ENCODE measurements at places on chromosomes 7 and 10.
A peak's percentile ranks its signal among the peaks of the same experiment; 100 is the strongest.

- DNase-seq, result no peak
Observed at GRCh38 chr7:77326131-77326530, 90.0 kb downstream of the GSAP start.

DNA sequence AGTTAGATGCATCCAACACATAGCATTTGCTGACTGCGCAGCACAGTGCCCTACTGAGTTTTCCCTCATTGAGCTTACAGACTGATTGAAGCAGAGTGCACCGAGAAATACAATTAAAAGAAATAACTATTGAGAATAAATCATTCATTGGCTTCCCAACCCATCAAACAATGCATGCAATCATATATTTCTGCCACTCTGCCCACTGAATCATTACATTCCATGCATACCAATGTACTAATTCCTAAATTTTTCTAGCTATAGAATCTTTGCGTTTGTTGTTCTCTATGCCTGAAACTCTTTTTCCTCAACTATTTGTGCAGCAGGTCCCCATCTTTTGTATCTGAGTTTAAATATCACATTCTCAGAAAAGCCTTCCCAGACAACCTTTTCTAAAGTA lies 783.8 kb downstream of the SORCS1 start:
- no peak for DNase-seq

DNA sequence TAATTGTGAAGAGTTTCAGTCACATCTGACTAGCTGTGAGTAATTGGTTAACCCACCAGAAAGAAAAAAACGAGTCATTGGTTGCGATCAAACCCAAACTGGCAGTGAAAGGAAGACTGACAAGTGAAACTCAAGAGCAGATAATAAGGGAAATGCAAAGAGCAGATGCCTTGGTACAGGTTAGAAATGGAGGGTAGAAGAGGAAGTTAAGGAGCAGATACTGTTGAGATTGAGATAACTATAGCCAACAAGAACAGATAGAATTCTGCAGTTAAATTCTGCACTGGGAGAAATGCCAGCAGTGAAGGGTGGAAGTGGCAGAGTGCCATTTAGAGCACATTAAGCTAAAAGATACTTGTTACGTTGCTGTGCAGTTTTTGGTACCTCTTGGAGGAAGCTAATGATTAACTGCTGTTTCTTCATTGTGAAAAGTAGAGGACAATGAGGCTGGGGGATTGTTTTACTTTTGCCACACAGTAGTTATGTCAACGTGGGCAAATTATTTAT lies 65.8 kb downstream of the CDK13 start:
- no peak for DNase-seq

- no peak for DNase-seq
Observed at GRCh38 chr10:99590799-99591198, 29.4 kb downstream of the SLC25A28 start.

GRCh38 chr7:130390486-130390885 lies 10.2 kb downstream of the CPA1 start:
- no peak for DNase-seq

DNA sequence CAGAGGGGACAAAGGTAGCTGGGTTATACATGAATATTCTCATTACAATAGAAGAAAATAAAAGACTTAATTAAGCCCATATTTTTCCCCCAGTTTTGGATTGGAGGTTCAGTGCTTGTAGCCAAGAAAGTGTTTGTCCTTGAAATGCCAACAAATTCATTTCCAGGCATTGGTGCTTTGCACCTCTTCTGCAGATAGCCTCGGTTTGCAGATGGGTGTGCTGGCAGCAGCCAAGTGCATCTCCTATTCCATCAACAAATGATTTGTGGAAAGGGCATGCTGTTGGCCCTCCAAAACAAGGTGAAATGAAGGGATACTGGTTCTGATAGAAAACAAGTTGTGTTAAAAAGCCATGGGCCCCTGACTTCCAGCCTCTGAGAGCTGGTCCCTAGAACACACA lies 187.3 kb downstream of the DPY19L1 start:
- DNase-seq, result no peak

- no peak for DNase-seq
Observed at GRCh38 chr10:112585960-112586359, 138.9 kb downstream of the VTI1A start.

- no peak for DNase-seq
Observed at GRCh38 chr7:141300816-141301215, 227.0 kb downstream of the TMEM178B start.

DNA sequence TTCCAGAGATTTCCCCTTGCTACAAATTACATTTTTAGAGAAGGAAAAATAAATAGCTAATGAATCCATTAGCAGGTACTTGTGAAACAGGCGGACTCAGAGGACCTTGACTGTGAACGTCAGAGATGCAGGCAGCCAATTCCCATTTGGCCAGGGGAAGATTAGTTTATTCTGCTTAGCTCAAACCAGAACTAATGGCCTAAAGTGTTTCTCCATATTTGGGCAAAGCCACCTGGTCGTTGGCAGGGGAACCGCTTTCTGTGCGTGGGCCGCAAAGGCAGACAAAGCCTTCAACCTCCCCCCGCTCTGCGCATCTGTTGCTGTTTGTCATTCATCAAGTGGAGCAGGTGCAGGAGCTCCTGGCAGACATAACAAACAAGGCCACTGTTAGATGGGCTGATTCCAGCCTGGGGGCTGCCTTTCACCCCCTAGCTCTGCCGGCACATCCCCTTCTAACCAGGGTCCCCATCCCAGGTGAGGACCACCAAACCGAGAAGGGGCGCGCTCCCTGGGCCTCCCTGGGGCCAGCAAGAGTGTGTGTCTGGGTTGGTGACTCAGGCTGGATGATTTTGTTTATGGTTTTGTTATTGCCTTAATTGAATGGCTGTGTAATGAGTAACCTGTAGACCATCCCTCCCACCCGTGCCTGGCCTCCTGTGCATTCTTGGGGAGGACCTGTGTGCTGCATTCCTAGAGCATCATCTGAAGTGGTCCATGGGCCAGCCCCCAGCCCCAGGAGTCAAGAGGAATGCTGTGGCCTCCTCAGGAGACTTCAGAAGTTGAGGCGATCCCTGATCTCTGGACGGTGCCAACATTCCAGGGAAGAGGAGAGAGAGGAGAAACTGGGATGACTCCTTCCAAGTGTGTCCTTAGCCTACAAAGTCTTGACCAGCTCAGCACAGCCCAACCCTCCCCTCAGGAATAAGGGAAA lies 14.5 kb upstream of the CPA1 start:
- no peak for DNase-seq

- no peak for DNase-seq
Observed at GRCh38 chr7:81245353-81245752, 326.5 kb upstream of the SEMA3C start.

DNA sequence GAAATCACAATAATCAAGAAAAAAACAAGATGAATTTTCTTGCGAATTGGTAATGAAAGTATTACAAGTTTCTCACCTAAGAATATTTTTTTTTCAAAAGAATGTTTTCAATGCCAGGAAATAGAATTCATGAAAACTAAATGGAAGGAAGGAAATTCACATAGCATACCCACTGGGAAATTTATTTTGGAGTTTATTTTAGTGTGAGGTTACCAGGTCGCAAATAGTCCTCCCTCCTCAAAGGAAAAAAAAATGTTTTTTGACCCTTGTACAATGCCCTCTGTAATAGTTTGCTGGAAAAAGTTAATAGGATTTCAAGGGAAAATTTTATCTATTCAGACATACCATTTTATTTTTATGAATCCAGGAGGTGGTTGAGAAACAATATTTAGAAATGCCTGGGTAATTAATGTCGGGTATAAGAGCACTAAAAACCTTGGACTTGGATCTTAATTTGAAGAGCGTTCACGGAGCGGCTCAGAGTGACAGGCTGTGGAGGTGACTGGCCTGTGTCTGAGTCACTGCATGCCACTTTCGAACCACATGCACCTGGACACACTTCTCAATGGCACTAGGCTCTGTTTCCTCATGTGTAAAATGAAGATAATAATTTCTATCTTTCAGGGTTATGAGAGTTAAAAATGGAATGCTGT lies 28.2 kb downstream of the CUBN start:
- no peak for DNase-seq

DNA sequence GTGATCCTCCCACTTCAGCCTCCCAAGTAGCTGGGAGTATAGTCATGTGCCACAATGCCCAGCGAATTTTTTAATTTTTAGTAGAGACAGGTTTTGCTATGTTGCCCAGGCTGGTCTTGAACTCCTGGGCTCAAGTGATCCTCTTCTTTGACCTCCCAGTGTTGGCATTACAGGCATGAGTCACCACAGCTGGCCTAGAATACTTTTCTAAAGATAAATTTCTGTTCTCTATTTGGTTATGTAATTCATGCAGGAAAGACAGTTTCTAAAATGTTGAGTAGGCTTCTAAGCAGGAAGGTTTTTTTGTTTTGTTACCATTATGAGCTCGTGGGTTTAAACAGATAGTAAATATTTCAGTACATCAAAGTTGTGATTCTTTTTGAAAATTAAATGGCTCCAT lies 5.0 kb downstream of the RBAK start:
- DNase-seq, result no peak

DNA sequence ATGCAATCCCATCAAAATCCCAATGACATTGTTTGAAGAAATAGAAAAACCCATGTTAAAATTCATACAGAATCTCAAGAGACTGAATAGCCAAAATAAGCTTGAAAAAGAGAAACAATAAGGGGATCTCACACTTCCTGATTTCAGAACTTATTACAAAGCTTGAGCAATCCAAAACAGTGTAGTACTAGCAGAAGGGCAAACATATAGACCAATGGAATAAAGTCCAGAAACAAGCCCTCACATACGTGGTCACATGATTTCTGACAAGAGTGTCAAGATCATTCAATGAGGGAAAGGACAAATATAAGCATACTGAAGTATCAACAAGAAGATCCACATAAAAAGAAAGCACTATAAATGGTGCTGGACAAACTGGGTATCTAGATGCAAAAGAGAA lies 31.9 kb downstream of the MICU1 start:
- no peak for DNase-seq

DNA sequence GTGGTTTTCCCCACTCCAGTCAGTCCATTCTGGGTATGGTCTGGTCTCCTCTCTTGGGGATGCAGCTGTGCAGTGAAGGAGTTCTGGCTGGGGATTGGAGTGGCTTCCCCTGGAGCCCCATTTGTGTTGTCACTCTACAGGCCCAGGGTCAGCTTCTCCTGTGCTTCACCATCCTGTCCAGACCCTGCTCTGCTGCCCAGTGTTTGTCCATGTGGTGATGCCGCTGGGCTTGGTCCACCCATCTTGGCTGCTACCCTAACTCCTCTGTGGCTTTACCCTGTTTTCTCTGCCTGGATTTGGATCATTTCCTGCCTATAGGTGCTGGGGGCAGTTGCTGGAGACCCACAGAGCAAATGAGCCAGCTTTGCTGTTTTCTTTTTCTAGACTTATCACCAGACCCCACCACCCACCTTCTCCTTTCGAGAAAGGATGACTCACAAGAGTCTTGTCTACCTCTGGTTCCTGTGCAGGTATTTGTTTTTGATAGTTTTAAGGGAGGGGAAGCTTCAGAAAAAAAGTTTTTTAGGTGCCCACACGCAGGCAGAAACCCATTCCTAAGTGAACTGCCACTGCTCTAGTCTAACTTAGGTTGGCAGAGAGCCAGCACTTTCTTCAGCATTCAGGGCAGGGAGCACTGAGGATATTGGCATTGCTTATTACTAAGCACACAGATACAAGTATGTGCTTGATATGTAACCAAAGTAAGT lies 8.5 kb downstream of the ZDHHC16 start:
- peak; percentile 23 for DNase-seq

GRCh38 chr10:122021379-122021778 lies 32.4 kb downstream of the TACC2 start:
- no peak for DNase-seq

DNA sequence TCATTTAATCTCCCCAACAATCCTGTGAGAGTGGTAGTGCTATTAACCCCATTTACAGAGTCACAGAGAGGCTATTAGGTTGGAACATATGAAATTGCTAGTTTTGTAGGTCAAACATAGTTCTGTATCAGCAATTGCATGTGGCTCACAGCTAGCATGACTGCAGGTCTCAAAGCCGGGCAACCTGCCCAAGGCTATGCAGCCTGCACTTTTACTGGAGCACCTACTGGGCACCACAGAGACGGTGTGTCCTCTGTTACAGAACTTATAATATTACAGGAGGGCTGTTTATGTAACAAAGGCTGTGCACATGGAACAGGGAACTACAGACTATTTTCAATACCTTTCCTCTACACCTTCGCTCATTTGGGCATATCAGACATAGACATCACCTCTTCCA lies 355.8 kb downstream of the RPS24 start:
- no peak for DNase-seq

DNA sequence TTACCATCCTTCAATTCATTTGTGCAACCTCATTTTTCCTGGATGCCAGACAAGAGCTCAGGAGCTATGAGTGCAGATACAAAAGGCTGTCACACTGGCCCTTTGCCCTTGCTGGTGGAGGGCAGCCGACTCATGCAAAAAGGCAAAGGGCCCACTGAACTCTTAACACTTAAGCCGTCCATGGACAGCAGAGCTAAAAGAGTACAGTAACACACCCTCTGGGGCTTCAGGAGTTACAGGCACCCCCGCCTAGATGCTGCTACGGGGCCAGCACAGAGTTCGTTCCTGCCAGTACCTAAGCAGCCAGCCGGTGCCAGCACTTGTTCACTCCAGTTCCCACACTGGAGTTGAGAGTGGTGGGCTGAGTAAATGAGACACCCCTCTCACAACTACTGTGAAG lies 69.9 kb upstream of the MRLN start:
- DNase-seq, result no peak

DNA sequence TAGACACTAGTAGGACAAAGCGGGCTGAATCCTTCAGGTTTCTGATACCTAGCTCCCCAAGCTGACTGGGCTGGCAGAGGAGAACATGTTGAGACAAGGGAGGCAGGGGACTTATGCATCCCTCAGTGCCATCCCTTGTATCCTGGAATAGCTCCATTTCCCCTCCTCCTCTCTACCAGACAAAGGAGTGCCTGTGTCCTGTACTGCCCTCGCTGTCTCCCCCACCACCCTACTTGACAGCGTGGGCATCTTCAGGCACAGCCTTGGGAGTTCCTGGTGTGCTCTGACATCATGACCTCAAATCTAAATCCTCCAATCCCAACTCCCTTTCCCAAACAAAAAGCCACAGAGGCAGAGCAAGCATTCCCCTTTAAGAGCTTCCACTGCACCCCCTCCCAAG lies 9.0 kb downstream of the SFXN3 start:
- no peak for DNase-seq

- no peak for DNase-seq
Observed at GRCh38 chr10:111650088-111650487, 533.5 kb downstream of the GPAM start.

- no peak for DNase-seq
Observed at GRCh38 chr10:12766223-12766622, 235.3 kb downstream of the CCDC3 start.

DNA sequence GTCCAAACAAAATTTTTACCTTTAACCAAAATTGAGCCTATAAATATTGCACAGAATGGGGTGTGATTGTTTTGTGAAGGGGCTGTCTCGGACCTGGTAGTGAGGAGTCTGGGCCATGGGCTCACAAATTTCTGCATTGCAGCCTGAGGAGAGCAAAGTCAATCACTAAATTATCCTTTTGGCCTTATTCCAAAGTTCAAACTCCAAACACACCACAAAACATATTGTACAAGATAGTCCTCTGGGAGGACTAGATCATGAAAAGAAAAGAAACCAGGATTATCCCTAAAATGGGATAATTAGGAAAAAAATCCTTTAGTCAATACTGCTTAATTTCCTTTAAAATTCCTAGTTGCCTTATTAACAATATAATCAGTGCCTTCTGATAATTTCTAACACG lies 115.5 kb downstream of the BUB3 start:
- no peak for DNase-seq
